T-helper 9 cell (primary cell): ENCODE measurements at places on chromosomes 3 and 15.

DNA sequence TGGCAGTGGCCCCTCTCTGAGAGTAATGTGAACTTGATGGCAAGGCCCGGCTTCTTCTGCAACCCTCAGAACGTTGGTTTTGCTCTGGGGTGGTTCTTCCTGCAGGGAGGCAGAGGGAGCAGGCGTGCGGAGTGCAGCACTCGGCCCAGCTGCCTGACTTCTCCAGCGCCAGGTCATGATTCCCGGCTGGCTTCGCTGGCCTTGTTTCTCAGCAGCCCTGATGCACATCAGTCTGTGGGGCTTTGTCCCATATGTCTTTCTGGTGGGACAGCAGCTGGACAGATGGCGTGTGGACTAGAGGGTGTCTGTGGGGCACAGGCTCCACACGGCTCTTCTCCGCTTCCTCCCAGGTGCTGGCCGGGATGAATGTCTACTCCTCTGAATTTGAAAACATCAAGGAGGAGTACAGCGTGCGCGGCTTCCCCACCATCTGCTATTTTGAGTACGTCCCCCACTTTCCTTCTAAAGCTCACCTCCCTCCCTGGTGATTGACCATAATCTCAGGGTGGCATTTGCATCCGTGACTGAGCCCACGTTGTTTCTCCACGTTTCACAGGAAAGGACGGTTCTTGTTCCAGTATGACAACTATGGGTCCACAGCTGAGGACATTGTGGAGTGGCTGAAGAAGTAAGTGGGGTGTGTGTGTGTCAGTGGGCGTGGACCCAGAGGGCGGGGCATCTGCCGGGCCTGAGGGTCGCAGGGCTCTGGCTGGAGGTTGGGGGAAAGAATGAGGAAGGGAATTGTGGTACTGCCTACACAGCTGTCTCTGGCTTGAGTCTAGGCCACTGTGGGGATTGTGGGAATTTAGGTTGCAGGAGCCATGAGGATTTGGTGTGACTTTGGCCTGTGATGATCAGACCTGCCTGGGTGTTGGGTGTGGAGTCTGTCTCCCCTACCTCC, 57.1 kb downstream of the PDIA5 start:
- no peak for DNase-seq

DNA sequence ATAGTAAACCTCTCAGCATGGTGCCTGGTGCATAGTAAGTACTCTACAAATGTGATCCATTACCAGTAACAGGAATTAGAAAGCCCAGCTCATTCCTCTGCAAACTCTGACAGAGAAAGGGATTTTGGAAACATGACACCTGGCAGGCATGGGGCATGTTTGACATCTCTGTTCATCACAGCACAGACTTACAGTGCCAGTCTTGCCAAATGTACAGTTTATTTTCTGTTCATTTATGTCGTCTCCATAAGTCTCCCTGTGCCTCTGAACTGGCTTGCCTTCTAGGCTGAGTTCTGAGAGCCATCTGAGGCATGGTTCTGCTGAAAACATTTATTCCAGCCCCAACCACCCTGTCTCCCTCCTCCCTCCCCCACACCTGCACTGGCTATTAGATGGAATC, 67.0 kb upstream of the CTDSPL start:
- DNase-seq = no peak

DNA sequence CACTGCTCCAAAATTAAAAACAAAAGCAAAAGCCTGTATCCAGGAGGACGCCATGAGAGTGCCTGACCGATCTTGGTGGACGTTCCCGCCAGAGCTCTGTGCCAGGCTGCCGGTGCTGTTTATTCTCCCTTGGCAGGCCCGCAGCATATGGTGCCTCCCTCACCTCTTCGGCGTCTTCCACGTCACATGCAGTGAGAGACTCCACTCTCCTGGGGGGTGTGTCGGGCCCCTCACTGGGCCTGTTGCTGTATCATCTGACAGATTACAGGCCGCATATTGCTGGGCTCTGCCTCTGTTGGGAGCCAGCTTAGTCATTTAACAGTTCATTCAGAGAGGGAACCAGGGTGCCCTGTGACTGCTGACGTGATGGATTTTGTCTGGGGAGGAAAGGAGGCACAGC, 86.4 kb upstream of the ARRDC4 start:
- no peak for DNase-seq

DNA sequence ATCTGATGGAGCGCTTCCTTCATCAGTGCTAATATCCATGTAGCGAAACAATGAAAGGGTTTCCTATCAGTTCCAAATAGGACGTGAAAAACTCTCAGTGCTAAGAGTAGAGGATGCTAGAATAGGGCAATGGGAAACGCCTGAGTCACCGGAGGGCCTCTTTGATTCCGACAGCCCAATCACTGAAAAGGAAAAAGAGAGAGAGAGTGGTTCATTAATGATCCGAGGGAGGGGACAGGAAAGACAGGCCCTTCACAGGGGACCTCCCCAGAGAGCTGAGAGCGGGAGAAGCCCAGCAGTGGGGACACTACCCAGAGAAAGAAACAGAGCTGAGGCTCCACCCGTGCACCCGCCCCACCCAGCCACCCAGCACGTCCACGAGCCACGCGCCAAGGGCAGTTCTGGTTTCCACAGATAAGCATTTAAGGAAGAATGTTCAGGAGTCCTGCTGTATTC, 76.9 kb downstream of the RPN1 start:
- DNase-seq = no peak

DNA sequence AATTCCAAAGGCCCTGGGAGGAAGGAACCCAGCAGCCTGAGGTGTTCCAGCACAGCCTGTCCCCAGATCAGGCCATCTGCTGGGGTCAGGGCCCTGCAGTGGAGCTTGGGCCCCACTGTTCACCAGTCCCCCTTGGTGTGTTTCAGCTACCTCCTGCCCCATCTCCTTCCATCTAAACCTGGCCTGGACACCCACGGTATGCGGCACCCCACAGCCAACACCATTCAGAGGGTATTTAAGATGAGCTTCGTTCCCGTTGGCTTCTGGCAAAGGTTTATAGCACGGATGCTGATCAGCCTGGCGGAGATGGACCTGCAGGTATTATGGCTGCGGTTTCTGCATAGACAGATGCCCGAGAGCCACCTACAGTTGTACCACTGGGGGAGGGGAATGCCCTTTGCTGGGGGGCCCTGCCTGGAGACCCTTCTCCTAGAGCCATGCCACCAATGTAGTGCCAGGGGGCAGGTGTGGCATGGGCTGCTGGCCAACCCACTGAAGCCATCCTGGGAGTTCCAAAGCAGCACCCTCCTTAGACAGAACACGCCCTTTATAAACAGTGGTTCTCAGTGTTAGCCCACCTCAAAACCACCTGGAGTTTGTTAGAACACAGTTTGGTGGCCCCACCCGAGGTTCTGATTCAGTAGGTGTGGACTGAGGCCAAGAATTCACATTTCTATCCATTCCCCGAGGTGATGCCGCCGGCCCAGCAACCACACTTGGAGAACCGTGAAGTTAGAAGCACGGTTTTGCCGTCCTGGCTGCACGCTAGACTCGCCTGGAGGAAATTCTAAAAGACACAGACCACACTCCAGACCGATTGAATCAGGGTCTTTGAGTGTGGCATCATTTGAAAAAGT, 126.9 kb downstream of the LRRK1 start:
- no peak for DNase-seq

- DNase-seq = no peak
These were observed 48.9 kb downstream of the STT3B start for GRCh38 chr3:31581660-31582059.

GRCh38 chr15:84821501-84822021, 4.4 kb downstream of the ALPK3 start:
- DNase-seq = no peak

DNA sequence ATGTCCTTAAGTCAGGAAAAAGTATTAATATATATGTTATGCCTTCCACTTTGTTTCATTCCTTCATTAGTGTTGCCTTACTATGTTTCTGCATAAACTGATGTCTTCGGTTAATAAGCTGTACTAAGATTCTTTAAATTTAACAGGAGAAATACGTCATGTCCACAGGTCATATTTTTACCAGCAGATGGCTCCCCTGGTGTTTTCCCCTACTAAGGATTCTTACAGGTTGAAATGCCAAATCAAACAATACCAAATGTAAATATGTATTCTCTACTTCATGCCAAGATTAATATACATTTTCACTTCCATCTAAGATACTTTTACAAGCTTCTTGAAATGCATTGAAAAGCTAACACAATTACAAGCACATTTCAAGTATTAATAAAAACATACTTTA, 1602.1 kb downstream of the SI start:
- no peak for DNase-seq

- no peak for DNase-seq
These were observed 65.4 kb upstream of the PFN2 start for GRCh38 chr3:150035910-150036612.

DNA sequence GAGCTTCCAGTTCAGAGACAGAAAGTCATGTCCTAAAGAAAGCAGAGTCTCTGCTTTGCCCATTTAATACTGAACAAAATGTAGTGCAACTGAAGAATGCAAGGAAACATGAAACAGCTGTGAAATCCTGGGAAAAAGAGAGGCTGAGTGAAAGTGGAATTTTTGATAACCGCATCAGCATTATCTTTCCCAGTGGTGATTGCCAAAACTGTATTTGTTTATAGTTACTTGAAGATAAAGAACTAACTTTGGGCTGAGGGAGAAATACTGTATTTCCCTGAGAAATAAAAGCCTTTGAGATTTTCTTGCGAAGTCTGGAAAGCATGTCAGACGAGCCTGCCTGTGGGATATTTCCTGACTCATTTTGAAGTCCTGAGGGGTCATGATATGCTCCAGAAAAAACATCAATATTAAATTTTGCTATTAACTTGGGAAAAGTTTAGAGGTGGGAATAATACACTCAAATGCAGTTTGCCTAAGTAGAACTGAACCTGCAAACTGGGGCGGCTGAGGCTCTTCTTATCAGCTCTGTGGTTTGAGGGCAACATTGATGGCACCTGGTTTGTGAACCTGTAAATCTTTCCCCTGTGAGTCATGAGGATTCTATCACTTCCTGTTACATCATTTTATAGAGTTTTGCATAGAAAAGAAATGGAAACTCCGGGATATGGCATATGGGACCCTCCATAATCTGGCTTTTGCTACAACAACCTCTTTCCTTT, 855.3 kb downstream of the MCTP2 start:
- DNase-seq = no peak

DNA sequence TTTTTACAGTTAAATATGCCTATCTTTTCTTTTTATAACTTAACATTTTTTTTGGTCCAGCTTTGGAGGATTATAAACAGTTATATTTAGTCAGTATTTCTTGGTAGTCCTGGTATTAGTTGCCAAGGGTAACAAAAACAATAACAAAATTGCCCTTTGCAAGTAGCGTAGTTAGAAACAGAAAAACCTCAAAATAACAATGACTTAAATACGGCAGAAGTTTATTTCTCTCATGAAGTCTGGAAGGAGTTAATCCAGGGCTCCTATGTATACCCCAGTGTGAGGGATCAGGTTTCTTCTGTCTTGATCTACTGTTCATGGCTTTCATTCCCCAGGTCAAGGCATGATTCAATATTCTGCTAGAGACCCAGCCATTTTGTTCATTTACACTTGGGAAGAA, 14.1 kb upstream of the MYH15 start:
- DNase-seq = no peak

- DNase-seq = peak; percentile 1
These were observed 216.9 kb downstream of the IGSF11 start for GRCh38 chr3:118817748-118818165.

GRCh38 chr3:180329847-180330246, 272.1 kb upstream of the TTC14 start:
- DNase-seq = no peak

- DNase-seq = no peak
These were observed 3.0 kb upstream of the HDGFL3 start for GRCh38 chr15:83210619-83211018.

GRCh38 chr3:193788189-193788991, 195.4 kb downstream of the OPA1 start:
- no peak for DNase-seq

GRCh38 chr3:62558549-62559112, 185.3 kb upstream of the FEZF2 start:
- DNase-seq = no peak

- no peak for DNase-seq
These were observed 55.6 kb downstream of the SCN11A start for GRCh38 chr3:38996193-38996592.

DNA sequence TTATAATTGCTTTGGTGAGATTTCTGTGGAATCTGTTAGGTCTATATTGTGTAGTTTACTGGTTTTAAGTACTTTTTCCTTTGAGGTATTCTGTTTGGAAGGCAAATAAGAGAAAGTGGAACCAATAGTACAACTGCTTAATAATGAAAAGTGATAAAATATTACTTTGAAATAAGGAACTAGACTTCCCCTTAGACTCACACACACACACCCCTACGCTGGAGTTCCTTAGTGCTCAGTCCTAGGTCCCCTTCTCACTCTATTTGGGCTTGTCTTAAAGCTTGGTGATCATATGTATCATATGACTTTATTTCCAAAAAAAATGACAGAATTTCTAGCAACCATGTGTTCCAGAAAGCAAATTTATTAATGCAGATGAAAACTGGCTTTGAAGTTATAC, 494.0 kb upstream of the TGFBR2 start:
- no peak for DNase-seq

DNA sequence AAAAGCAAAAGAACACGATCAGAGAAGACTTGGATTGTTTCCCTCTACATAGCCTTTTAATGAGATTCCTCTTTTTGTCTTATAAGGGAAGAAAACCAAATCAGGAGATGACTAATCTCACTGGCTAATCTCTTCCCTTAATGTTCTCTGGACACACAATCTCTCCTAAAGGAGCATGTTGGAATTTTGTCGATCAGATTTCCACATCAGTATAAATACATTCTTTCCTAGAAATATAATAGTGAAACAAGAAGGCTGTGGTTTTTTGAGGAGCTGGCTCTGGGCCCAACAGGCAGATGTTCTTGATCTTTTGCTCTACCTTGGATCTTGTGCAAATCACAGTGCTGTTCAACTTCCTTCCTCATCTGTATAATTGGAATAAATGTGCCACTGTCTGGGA, 94.0 kb downstream of the GTPBP8 start:
- no peak for DNase-seq

GRCh38 chr3:172303181-172303580, 145.1 kb downstream of the GHSR start:
- DNase-seq = no peak

DNA sequence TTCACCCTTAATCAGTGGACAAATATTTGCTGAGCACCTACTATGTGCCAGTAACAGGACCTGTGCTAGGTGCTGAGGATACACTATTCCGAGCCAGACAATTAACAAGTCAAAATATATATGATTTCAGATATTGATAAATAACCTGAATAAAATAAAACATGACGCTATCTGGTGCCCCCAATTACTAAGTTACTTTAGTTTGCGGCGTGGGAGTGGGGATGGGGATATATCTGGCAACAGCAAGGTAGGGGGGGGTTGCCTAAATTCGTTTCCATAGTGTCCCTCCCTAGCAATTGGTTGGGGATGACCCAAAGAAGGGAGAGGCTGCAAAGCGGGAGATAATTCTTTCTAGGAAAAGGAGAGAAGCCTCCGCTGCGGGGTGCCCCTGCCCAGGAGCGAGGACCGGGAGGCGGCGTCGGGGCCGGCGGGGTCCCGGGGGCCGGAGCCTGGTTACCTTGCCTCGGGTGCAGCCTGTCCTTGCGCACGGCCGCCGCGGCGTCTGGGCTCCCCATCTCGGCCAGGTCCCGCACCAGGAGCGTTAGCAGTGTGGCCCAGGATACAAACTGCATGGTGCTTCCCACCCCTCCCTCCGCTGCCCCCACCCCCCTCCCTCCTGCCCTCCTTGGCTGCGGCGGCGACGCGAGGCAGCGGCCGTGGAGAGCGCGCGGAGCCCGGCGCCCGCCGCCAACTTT, 567 bp downstream of the ADAMTS9 start:
- no peak for DNase-seq
